Cerebellar nuclear complex (tissue), 1 donor: ENCODE measurements at places on chromosomes 3 and 15.

- DNase-seq, result no peak
These were observed 244.3 kb downstream of the NR2F2 start for GRCh38 chr15:96574782-96575181.

GRCh38 chr15:90617668-90618097, 88.0 kb downstream of the CRTC3 start:
- no peak for DNase-seq

GRCh38 chr3:58640700-58641372, 25.7 kb downstream of the FAM3D start:
- no peak for DNase-seq

GRCh38 chr15:50176869-50177268, 5.1 kb upstream of the SLC27A2 start:
- DNase-seq, result no peak

GRCh38 chr15:79970624-79971434, at the start of gene BCL2A1:
Gene BCL2A1, minus strand, starts transcription at chr15:79971196. Its CDS starts 77 bp downstream, at chr15:79971119.
- DNase-seq, result no peak

DNA sequence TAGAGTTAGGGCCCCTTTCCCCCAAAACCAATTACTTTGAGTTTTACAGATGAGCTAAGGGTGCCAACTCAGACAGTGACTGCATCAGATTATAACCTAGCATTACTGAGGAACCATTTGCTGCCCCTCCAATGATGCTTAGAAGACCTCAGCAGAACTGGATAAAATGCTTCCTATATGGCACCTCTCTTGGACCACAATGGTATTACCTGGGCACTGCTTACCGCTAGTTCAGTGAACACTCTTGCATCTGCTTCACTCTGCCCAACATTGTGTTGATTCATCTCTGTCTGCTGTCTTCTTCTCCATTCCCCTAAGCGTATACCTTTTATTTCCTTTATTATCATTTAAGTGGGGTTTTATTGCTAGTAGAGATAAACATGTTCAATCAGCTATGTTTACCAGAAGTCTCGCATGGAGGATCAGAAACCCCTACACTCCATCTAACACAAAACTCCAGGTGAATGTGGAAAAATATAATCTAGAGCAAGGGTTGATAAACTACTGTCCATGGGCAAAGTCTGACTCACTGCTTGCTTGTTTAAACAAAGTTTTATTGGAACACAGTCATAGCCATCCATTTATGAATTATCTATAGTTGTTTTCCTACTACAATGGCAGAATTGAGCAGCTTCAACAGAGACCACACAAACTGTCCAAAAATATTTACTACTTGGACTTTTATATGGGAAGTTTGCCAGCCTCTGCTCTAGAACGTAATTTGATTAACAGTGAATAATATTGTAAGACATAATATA, 100.2 kb upstream of the PTX3 start:
- no peak for DNase-seq

GRCh38 chr3:8914491-8914890, 48.8 kb downstream of the RAD18 start:
- no peak for DNase-seq

DNA sequence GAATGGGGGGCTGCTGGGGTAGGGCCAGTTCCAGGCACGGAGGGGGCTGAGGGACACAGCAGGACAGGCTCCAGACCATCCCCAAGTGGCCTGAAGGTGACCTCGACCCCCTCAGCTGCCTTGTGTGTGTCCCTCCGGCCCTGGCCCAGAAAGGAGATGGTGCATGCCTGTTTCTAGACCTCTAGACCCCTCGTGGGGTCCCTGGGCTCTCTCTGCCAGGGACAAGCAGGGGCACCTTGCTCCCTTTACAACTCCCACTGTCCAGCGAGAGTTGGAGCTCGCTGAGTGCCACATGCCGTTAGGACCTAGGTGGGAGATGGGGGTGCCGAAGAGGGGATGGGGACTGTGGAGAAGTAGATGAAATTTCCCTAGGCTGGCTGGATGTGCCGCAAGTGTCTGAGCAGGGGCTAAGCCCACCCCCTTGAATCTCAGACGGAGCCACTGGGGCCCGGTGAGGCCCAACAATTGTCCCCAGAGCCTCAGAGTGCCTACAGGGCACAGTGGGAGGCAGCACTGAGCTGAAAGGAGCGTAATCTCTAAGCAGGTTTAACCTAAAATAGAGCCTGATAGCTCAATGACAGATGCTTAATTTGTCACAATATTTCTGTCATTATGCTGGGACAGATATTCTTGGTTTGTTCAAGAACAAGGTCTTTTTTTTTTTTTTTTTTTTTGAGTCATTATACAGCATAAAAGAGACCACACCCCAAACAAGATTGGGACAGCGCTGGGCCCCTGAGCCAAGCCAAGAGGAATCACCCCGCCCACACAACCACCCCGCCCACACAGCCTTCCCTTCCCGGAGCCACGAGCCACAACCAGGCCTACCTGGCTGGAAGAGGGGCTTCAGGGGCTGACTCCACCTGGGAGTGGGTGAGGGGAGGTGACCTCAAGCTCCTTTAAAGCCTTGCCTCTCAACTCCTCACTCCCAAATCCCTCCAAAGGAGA, 23.6 kb upstream of the KLF13 start:
- no peak for DNase-seq
